ENCODE measurements at places on chromosomes 2 and 18.

- no peak for DNase-seq
These were observed 110.4 kb downstream of the PLCL1 start for GRCh38 chr2:197914778-197915177.

DNA sequence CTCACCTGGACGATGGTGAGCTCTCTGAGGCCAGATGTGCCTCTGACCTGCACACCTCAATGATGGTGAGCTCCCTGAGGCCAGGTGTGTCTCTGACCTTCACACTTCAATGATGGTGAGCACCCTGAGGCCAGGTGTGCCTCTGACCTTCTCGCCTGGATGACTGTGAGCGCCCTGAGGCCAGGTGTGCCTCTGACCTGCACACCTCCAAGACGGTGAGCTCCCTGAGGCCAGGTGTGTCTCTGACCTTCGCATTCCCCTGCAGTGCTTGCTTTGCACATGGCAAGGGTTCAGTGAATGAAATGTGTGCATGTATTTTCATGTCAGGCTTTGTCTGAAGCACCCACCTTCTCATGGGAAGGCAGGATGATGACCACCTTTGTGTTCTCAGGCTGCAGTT is 95.5 kb downstream of the PTGR3 start:
- DNase-seq: no peak

DNA sequence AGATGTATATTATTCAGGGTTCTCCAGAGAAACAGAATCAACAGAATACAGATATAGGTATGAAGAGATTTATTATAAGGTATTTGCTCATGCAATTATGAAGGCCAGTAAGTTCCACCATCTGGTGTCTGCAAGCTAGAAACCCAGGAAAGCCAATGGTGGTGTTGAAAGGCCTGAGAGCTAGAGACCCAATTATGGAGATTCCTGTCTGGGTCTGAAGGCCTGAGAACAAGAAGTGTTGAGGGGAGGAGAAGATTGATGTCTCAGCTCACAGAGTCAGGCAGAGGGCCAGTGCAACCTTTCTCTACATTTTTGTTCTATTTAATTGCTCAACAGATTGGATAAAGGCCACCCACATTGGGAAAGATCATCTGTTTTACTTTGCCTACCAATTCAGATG is 524.2 kb upstream of the CRIM1 start:
- no peak for DNase-seq

DNA sequence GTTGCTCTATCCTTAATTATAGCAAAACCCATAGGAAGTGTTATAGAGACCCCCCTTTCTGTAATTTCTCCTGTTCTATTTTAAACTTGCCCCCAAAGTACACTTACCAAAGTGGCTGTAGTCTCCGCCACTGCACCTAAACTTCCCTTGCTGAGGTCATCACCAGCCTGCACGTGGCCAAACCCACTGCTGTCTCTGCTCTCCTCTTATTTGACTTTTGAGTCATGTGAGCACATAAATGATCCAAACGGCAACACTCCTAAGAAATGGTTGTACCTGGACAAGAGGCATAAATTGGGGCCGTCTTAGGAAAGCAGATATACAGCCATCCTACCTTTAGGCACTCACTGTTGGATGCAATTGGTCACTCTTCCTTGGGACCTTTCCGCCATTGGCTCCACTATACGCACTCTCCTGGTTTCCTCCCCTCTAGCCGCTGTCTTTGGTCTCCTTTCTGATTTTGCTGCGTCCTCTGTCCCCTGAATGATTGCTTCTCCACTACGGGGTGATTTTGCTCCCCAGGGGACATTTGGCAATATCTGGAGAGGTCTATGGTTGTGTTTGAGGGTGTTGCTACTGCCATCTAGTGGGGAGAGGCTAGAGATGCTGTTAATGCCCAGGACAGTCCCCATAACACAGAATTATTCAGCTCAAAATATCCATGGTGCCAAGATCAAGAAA is 19.2 kb upstream of the IL36G start:
- DNase-seq: peak; percentile 34

DNA sequence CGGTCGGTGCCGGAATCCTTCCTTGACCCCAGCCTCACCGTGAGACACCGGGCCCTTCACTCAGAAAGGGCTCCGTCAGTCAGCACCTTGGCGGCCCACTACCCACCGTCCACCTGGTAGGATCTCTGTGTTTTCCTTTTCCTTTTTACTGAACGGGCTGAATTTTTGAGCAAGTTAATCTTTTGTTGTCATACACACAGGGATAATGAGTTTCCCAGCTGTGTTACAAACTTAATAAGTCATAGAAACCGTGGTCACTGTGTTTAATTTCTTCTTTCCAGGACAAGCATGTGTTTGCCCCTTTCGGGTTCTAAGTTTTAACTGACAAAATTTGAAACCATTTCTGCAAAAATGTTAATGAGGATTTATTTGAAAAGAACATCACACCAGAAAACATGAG is 39.0 kb upstream of the TPO start:
- no peak for DNase-seq

DNA sequence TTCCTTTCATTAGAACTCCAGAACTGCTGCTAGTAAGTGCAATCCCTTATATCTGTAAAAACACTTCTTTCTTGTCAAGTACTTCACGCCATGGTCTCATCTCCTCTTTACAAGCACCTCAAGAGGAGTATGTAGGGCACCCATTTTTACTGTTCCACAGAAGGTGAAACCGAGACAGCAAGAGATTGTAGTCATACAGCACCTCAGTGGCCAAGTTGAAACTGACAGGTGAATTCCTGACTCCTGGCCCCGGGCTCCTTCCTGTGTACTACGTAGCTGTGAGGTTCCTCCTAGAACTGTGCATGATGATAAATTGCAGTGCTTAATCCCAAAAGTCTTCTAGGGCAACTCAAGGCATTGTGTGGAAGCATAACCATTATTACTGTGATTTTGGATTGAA is 131.5 kb upstream of the MEIS1 start:
- DNase-seq: no peak

GRCh38 chr2:24986372-24986771 is 14.6 kb upstream of the DNAJC27 start:
- DNase-seq: no peak

DNA sequence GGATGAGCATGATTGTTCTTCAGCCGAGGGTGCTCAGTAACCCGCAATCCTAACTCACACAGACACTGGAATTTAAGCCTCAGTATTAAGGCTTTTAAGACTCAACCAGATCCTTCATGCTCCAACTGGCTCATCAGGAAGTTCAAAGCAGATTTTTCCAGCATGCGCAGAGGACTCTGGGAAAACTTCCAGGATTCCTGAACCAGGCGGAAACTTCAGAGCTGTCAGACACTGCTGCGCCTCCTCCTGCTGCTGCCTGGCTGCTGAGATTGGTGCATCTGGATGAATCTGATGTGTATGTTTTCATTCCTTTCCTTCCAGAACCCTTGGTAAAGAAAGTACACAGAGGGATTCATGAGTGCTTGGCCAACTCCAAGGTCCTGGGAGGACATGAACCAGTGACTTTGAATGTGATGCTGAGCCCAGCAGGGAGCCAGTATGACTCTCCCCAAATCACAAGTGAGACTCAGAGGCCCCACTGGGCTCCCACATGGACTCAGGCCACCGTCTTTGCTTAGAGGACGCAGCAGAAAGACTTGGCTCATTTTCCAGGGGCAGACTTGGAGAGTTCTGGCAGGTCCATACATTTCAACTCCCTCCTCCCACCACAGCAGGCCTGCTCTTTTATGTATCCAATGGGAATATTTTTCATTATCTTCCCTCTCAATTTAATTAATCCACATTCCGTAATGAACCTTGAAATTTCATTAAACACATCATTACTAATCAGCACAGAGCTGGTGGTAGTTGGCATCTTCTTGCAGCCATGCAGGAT is 143.5 kb upstream of the HDAC4 start:
- no peak for DNase-seq

GRCh38 chr2:238564286-238564920 is 137.7 kb downstream of the ASB1 start:
- DNase-seq: no peak

DNA sequence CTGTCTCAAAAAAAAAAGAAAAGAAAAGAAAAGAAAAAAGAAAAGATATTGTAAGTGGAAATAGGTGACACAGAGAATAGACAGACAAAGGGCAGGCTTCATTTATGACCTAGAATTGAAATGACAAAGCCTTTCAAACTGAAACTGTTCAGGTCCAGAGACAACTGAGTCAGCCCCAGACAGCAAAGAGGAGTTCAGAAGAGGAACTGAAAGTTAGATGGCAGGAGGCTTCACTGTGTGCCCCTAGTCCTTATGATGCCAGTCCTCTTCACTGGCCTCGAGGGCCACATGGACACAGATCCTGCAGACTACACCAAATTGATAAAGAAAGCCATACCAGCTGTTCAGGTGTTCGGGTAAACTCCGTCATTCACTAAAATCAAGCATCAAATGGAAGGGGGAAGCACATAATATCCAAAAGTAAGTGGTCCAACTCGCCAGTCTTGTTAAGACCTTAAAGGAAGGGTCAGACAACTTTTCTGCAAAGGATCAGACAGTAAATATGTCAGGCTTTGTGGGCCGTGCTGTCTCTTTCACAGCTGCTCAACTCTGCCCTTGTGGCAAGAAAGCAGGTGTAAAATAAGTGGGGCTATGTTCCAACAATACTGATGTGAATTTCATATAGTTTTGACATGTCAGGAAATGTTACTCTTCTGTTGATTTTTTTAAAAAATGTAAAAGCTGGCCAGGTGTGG is 231.9 kb upstream of the MGAT5 start:
- DNase-seq: no peak

GRCh38 chr2:134324947-134325346 is 71.1 kb downstream of the MGAT5 start:
- no peak for DNase-seq

DNA sequence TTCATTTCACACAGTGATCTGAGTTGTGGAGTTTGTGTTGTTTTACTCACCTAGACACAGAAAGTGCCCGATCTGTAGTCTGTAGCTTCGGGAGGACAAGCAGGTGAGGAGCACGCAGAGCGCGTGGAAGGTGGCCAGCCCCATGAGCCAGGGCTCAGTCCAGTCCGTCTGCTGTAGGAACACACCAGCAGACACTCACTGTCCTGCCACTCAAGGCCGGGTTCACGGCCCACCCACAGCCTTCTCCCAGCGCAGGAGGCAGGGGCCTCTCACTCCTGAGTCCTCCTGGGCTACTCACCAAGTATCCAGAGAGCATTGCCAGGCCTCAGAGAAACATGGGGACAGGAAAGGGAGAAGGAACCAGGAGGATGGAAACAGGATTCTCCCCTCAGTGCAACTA is 1.7 kb downstream of the TMEM18 start:
- DNase-seq: no peak

DNA sequence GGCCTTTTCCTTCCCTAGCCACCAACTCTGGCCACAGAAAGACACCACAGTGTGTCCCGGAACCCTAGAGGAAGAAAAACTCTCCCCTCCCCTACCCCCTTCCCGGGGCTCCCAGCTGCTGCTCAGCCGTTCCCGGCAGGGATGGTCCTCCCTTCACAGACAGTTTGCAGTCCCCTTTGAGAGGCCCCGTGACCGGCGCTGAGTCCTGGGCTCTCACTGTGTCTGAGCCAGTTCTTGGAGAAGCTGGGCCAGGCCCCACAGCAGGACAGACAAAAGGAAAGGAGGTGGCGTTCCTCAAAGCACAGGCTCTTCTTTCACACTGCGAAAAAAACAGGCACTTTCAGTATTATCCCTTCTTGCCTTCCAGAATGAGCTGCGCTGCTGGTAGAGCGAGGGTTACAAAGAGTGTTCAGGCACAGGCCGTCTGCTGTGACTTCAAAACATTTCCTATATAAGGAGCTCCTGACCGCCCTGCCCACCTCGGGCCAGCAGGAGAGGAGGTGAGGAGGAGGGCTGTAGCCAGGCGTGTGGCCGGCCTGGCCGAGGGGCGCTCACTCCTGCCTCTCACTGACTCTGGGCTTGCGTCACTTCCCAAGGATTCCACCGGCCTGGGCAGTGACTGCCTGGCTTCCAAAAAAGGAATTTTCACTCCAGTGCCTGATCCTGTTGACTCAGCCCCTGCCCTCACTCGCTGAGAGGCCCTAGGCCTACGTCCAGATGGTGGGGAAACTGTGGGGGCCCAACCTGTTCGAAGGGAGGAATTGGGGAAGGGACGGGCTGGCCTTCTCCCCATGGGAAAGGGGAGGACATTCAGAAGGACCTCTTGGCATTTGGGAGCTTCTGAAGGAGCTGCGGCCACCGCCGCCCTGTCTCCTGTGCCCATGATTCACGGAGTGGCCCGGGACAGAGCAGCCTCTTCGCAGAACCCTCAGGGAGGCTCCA is 24.9 kb downstream of the CIDEA start:
- no peak for DNase-seq

DNA sequence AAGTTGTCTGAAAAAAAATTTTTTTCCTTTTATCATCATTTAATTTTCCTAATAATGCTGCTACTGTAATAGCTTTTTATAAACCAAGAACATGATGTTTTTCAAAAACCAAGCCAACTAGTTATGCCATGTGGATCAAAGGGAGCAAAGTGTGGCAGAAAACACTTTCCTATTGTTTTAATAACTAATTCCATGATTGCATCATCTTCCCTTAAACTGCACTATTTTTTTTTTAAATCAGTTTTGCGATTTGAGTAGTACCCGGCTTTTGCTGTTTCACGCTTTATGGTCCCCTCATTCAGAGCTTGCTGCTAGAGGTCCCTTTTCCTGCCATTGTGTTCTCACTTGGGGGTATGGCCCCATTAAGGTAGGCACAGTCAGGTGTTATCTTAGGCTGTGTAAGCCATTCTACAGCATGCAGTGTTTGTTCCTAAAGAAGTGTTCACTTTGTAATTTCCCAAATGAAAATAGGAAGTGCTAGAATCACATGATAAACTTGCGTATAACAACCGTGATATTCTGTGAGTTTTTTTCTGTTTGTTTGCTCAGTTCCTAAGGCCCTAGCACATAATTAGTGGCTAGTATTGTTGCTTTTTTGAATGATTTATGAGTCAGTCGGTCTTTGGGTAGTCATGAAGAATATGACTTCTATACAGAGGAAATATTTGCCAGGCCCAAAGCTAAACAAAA is 225.8 kb downstream of the PTGR3 start:
- no peak for DNase-seq

- no peak for DNase-seq
These were observed 105.2 kb downstream of the NETO1 start for GRCh38 chr18:72762515-72763122.

- no peak for DNase-seq
These were observed 126.8 kb downstream of the CDC42EP3 start for GRCh38 chr2:37544591-37545031.

- DNase-seq: no peak
These were observed 9.9 kb downstream of the SH2D6 start for GRCh38 chr2:85428343-85428881.

DNA sequence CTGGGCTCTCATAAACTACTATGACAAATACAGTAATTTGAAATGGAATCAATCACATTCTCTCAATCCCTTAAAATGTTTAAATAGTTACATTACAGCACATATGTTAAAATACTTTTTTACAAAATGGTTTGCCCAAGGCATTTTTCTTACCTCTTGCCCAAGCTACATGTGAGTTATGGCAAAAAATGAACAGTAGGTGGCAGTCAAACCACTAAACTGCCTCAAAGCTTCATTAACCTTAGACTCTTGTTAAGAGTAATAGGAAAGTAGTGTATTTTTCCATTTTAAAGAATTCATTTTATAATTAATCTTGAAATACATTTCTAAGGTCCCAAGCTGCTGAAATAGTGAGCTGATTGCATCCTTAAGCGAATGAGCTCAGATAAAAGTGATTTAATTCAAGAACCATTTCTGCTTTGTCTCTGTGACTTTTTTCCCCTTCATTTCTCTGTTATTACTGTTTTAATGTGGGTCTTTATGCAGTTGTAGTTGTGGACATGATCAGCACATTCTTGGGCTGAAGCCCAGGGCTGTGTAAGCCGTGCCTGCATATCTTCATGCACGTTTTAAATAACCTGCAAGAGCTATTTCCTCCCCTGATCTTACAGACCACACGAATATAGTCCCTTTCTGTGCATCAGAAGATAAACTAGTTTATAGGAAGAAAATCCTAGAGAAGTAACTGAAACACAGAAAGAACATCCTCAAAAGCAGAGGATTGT is 311.8 kb downstream of the LNPK start:
- peak; percentile 7 for DNase-seq
